ENCODE measurements at places on chromosomes 4 and X. TPM values are rescaled to one million over a fixed set of nuclear protein-coding genes. Genes with fewer than 3 reads are reported as not detected.

DNA sequence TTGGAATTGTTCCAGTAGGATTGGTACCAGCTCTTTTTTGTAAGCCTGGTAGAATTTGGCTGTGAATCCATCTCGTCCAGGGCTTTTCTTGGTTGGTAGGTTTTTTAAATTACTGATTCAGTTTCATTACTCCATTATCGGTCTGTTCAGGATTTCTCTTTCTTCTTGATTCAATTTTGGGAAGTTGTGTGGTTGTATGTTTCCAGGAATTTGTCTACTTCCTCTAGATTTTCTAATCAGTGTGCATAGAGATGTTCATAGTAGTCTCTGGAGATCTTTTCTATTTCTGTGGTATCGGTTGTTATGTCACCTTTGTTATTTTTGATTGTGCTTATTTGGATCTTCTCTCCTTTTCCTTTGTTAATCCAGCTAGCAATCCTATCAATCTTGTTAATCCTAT is 248.7 kb downstream of the ARHGAP10 start:
- H3K36me3 ChIP-seq = no peaks in the 10 kb centered on the region
- 0 out of 2 replicates have a peak overlapping the region, but pooled peaks have one; percentile 34 for H3K27ac ChIP-seq
- peaks cover 28% of the 10 kb centered on the region for H3K4me1 ChIP-seq
- H3K4me3 ChIP-seq = no peak overlapping the region

- H3K36me3 ChIP-seq = no peaks in the 10 kb centered on the region
- H3K4me1 ChIP-seq = peaks cover 51% of the 10 kb centered on the region
- H3K27ac ChIP-seq = peak overlapping the region; percentile 98
- H3K27me3 ChIP-seq = no peaks in the 10 kb centered on the region
- no peak for DNase-seq
These were observed 42.4 kb downstream of the FNIP2 start for GRCh38 chr4:158811216-158811540.

- H3K27ac ChIP-seq = peak overlapping the region; percentile 42
- DNase-seq = peak; percentile 74
- H3K4me1 ChIP-seq = peaks cover 6% of the 10 kb centered on the region
- no peak overlapping the region for H3K4me3 ChIP-seq
- H3K36me3 ChIP-seq = no peaks in the 10 kb centered on the region
- no peaks in the 10 kb centered on the region for H3K27me3 ChIP-seq
These were observed 37.0 kb upstream of the CD99L2 start for GRCh38 chrX:150935467-150935866.

DNA sequence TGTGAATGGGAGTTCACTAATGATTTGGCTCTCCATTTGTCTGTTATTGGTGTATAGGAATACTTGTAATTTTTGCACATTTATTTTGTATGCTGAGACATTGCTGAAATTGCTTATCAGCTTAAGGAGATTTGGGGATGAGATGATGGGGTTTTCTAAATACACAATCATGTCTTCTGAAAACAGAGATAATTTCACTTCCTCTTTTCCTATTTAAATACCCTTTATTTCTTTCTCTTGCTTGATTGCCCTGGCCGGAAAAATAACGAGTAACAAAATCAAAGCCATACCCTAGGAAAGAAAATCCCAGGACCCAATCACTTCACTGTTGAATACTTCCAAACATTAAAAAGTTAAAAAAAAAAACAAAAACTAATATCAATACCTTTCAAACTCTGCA is 67.7 kb upstream of the UGT2B4 start:
- no peaks in the 10 kb centered on the region for H3K27me3 ChIP-seq
- H3K36me3 ChIP-seq = no peaks in the 10 kb centered on the region

GRCh38 chr4:69126024-69126423 is 29.8 kb downstream of the UGT2B7 start:
- DNase-seq = no peak
- H3K4me3 ChIP-seq = no peak overlapping the region
- H3K27me3 ChIP-seq = no peaks in the 10 kb centered on the region
- H3K4me1 ChIP-seq = no peaks in the 10 kb centered on the region
- H3K36me3 ChIP-seq = no peaks in the 10 kb centered on the region

DNA sequence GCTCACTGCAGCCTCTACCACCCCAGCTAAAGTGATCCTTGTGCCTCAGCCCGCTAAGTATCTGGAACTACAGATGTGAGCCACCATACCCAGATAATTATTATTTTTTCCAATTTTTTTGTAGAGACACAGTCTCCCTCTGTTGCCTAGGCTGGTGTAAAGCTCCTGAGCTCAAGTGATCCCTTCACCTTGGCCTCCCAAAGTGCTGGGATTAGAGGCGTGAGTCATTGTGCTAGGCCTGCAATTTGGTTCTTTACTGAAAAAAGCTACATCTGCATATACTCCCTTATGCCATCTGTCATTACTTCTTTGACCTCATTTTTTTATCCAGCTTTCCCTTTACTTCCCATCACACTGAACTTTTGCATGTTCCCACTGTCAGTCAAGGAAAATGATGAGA is 2012.4 kb upstream of the IGFBP7 start:
- no peaks in the 10 kb centered on the region for H3K27me3 ChIP-seq
- no peak overlapping the region for H3K27ac ChIP-seq
- H3K36me3 ChIP-seq = no peaks in the 10 kb centered on the region
- DNase-seq = no peak
- no peak overlapping the region for H3K4me3 ChIP-seq

- no peak overlapping the region for H3K27ac ChIP-seq
- H3K36me3 ChIP-seq = no peaks in the 10 kb centered on the region
- no peak overlapping the region for H3K4me3 ChIP-seq
- no peak for DNase-seq
- H3K4me1 ChIP-seq = peaks cover 53% of the 10 kb centered on the region
These were observed 2.4 kb downstream of the MYOZ2 start for GRCh38 chr4:119138046-119138445.

GRCh38 chr4:188534917-188535316 is 395.7 kb downstream of the TRIML1 start:
- no peak overlapping the region for H3K4me3 ChIP-seq
- H3K36me3 ChIP-seq = no peaks in the 10 kb centered on the region
- H3K4me1 ChIP-seq = no peaks in the 10 kb centered on the region
- H3K27me3 ChIP-seq = no peaks in the 10 kb centered on the region
- DNase-seq = no peak

GRCh38 chrX:53056292-53056691 is 7.7 kb downstream of the GPR173 start:
- H3K4me3 ChIP-seq = no peak overlapping the region
- H3K4me1 ChIP-seq = no peaks in the 10 kb centered on the region

GRCh38 chr4:14607578-14607977 is 394.7 kb upstream of the CPEB2 start:
- H3K27me3 ChIP-seq = no peaks in the 10 kb centered on the region
- no peaks in the 10 kb centered on the region for H3K4me1 ChIP-seq

GRCh38 chrX:10512258-10512657 is 108.1 kb downstream of the MID1 start:
- DNase-seq = no peak
- H3K36me3 ChIP-seq = no peaks in the 10 kb centered on the region
- no peak overlapping the region for H3K4me3 ChIP-seq
- 0 out of 2 replicates have a peak, but pooled peaks cover 17% of the 10 kb centered on the region for H3K4me1 ChIP-seq
- H3K27me3 ChIP-seq = no peaks in the 10 kb centered on the region
- H3K27ac ChIP-seq = no peak overlapping the region

GRCh38 chr4:188680667-188681063 is 541.4 kb downstream of the TRIML1 start:
- H3K36me3 ChIP-seq = no peaks in the 10 kb centered on the region
- H3K4me1 ChIP-seq = no peaks in the 10 kb centered on the region
- no peak overlapping the region for H3K27ac ChIP-seq
- no peak for DNase-seq
- no peak overlapping the region for H3K4me3 ChIP-seq
- no peaks in the 10 kb centered on the region for H3K27me3 ChIP-seq

- H3K27ac ChIP-seq = no peak overlapping the region
- H3K4me3 ChIP-seq = peak overlapping the region; percentile 61
- H3K4me1 ChIP-seq = 0 out of 2 replicates have a peak, but pooled peaks cover 3% of the 10 kb centered on the region
- peak; percentile 75 for DNase-seq
- H3K36me3 ChIP-seq = no peaks in the 10 kb centered on the region
These were observed 31.9 kb downstream of the F8A1 start for GRCh38 chrX:154918060-154918483.

GRCh38 chr4:104979083-104979760 is 167.5 kb upstream of the TET2 start:
- H3K27me3 ChIP-seq = no peaks in the 10 kb centered on the region
- no peak overlapping the region for H3K4me3 ChIP-seq
- no peaks in the 10 kb centered on the region for H3K36me3 ChIP-seq
- no peaks in the 10 kb centered on the region for H3K4me1 ChIP-seq
- no peak for DNase-seq
- no peak overlapping the region for H3K27ac ChIP-seq

DNA sequence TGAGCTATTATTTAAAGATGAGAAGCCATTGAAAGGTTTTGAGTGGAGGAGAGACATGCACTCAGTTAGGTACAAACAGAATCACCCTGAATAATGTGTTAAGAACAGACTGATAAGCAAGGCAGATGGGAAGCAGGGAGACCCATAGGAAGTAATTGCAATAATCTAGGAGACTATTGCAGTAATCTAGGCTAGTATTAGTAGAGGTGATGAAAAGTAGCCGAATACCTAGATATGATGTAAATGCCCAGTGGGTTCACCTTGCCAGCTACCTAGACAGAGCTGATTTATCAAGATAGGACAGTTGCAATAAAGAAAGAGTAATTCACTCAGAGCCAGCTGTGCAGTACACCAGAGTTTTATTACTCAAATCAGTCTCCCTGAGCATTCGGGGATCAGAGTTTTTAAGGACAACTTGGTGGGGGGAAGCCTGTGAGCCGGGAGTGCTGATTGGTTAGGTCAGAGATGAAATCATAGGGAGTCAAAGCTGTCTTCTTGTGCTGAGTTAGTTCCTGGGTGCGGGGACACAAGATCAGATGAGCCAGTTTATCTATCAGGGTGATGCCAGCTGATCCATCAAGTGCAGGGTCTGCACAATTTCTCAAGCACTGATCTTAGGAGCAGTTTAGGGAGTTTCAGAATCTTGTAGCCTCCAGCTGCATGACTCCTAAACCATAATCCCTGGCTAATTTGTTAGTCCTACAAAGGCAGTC is 427.5 kb downstream of the RPA4 start:
- no peak overlapping the region for H3K27ac ChIP-seq
- H3K4me3 ChIP-seq = no peak overlapping the region
- no peaks in the 10 kb centered on the region for H3K36me3 ChIP-seq
- DNase-seq = no peak

DNA sequence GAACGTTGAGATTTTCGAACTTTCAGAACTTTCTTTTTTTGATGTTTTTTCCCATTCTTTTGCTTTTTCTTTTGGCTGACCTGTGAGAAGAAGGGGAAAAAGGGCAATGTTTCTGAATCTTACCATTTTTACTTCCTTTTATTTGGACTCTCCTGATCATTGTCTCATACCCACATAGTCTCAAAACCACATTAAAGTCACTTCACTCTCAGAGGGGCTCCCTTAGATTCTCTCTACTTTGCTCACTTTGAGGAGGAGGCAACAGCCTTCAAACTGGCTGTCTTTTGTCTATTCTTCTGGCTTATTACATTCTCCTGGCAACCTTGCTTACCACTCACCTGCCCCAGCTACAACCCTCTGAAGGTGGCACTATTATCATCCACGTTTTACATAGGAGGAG is 3.7 kb downstream of the CXCL9 start:
- no peak overlapping the region for H3K27ac ChIP-seq
- H3K27me3 ChIP-seq = no peaks in the 10 kb centered on the region
- H3K36me3 ChIP-seq = no peaks in the 10 kb centered on the region
- no peak for DNase-seq

DNA sequence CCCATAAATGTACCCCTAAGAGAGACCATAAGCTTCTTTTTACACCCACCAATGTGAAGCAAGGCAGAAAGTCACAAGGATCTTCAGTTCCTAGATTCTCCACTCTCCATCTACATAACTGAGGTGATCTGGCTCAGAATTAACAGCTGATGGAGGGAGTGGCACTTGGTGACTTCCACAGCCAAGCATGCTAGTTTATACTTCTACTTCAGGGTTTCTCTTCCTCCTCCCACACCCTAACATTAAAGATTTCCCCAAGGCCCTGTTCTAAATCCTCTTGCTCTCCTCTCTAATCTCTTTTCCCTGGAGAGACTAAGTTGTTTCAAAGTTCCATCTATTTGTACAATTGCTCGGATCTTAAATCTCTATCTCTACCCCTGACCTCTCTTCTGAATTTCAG is 81.1 kb downstream of the MBNL3 start:
- H3K4me3 ChIP-seq = no peak overlapping the region
- H3K27ac ChIP-seq = no peak overlapping the region
- no peak for DNase-seq
- no peaks in the 10 kb centered on the region for H3K36me3 ChIP-seq

DNA sequence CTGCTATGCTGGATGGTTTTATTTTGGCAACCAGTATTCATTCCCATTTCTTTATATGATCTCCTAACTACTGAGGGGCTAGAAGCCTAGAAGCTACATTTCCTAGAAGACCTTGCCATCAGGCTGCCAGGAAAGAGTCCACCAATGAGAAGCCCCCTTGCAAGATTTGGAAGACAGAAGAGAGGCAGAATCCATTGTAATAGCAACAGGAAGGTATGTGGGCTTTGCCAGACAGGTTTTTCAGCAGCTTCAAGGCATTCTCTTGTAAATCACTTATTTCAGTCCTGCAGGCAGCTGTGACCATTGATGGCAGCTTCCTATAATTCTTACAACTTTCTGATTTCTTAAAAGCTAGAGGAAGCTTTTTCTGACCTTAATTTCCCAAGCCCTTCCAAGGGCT is 148.3 kb upstream of the NHS start:
- H3K27ac ChIP-seq = no peak overlapping the region
- no peaks in the 10 kb centered on the region for H3K36me3 ChIP-seq
- no peak for DNase-seq
- H3K4me3 ChIP-seq = no peak overlapping the region

DNA sequence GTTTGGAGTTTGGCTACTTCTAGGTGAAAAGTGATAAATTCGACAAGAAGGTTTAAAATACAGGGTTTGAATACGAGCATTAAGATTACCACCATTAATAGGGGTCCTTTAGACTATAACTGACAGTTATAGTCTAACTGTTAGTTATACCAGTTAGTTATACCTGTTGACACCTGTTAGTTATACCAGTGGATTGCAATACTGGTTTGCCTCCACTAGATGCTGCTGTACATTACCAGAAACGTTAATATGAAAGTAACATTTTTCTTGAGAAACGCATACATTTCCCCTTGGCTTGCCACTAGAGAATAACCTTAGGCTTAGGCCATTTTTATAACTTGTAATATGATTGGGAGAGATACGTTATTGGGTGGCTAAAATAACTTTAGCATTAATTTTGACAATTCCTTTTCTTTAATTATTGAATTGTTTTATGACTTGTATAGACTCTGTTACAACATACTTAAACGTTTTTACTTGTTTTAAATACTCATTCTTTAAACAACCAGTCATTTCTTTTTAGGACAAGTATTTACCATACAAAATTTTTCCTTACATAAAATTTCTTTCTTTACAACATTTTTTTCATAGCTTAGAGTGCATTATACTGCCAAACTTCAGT is 911.2 kb downstream of the FSTL5 start:
- no peaks in the 10 kb centered on the region for H3K36me3 ChIP-seq
- no peaks in the 10 kb centered on the region for H3K27me3 ChIP-seq
- H3K4me1 ChIP-seq = no peaks in the 10 kb centered on the region
- no peak overlapping the region for H3K4me3 ChIP-seq
- H3K27ac ChIP-seq = no peak overlapping the region

EVC2 gene
- total RNA-seq = 8.0 TPM

NOX1 gene
- not detected for total RNA-seq

SOD3 gene
- 3.8 TPM for total RNA-seq

CPZ gene
- 13.4 TPM for total RNA-seq

MAOA gene
- total RNA-seq = 0.76 TPM

RASGEF1B gene
- not detected for total RNA-seq

PDZD4 gene
- 1.5 TPM for total RNA-seq

CFAP99 gene
- total RNA-seq = not detected

CTAG2 gene
- total RNA-seq = not detected

Data from GM23248 (cell line).